ENCODE measurements at places on chromosomes 3 and 15.
A peak's percentile ranks its signal among the peaks of the same experiment; 100 is the strongest.

- no peak for DNase-seq
These were observed 5.2 kb upstream of the ATP13A3 start for GRCh38 chr3:194492001-194492400.

DNA sequence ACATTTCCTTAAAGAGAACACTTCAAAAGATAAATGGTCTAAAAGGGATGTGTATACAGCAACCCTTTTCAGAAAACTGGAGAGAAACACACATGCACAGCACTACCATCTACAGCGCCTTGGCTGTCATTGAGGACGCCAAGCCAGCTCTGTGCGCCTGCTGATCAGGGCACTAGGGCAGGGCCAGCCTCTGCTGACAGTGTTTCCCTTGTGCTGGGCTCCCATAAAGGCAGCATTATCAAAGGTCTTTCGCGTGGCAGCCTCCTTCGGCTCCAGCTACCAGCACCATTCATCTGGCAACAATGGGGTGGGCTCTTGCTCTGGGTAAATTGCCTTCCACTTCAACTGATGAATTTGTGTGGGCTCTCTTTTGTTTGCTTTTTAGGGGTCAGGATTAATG lies 53.4 kb downstream of the LDHAL6B start:
- no peak for DNase-seq

DNA sequence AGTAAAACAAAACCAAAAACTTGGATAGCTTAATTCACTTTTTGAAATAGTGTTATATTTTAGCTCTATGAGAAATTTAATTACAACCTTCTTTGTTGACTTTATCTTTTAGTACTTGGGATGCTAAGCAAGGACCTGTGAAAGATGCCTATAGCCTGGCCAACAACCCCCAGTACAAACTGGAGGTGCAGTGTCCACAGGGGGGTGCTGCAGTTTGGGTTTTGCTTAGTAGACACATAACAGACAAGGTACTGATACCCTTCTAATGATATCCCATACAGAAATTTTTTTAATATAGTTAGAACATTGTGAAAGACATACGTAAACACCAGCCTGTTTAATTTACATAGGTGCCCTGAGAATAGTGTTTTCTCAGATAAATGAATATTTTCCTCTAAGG lies 35.3 kb downstream of the CAPN7 start:
- peak; percentile 34 for DNase-seq

- no peak for DNase-seq
These were observed 30.3 kb downstream of the IL12A start for GRCh38 chr3:160018959-160019358.

DNA sequence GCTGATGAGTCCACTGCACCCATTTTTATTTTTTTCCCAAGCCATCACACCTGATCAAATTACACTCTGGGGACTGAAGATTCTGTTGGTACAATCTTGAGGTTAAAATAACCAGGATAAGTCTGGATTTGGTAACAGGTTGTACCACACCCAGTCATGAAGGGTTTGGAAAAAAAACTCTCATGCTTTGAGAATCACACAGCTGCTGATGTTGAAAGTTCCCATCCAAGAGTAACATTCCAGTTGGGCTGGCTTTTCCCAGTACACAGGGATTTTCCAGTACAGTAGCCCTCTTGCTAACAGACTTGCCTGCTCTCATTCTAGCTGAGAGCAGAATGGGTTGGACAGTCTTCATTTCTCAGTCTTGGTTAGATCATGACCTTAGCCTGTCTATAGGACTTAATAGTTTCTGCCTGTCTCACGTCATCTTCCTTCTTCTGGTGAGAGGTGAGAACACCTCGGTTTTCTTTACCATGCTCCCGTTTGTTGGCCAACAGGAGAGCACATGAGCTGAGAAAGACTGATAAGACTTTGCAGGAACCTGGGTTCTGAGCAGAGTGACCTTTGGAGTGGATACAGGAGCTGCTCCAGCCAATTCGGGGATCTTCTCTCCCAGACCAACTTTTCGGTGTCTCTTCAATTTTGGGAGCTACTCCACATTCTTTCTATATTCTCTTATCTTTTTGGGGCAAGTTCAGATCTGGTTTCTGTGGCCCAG lies 300.1 kb upstream of the LYSMD4 start:
- no peak for DNase-seq

DNA sequence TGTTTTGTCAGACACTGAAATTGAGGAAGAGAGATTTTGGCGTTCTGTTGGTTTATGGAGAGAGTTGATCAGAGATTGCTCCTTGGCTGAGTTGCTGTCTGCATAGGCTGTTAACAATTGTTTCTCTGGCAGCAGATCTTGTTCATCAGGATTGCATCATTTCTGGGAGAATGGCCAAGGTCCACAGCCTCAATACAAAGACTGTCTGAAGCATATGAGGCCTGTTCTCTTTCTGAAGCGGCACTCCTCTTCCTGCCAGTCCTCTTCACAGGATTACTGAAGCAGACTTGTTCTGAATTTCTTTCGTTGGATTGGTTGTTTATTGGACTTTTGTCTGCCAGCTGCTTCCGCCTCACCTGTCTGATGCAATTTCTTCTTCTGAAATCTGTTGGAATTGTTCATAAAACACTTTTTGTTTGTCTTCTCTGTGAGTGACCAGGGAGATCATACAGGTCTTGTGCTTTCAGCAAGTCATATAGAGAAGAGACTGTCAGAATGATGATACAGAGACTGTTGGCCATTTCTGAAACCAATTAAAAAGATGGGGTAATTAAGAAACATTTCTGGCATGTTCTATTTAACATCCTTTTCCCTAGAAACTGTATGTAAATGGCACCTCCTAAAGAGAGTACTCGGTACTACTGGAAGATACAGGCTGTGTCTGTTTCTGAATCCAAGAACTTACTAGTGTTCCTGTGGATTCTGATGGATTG lies 25.5 kb downstream of the SETD5 start:
- DNase-seq: peak; percentile 31

DNA sequence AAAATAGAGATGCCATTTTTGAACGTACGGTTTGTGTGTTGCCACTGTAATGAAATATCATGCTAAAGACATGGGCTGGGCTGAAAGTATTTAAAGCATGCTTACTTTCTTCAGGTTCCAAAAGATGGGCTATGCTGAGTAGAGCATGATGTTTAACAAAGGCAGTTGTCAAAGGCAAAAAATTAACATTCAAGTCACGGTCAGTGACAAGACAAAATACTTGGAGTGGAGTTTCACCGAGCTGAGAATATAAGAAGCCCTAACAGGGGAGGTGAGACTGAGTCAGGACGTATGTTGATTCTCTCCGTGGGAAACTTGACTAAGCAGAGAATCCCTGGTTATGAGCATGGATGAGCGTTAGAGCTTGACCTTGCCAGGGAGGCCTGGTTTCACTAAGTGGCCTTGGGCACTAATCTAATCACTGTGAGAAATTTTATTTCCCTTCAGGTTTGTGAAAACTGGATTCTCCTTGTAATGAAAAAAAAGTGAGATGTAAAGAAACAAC lies 218.2 kb upstream of the ADAMTS9 start:
- DNase-seq: no peak

- DNase-seq: no peak
These were observed 819 bp upstream of the PLXNB1 start for GRCh38 chr3:48430708-48431101.

GRCh38 chr3:40754994-40755393 lies 230.2 kb downstream of the ZNF621 start:
- DNase-seq: no peak

GRCh38 chr3:38313695-38314094 lies 31.6 kb downstream of the SLC22A14 start:
- no peak for DNase-seq

GRCh38 chr3:11632966-11633365 lies 10.7 kb downstream of the VGLL4 start:
- no peak for DNase-seq

DNA sequence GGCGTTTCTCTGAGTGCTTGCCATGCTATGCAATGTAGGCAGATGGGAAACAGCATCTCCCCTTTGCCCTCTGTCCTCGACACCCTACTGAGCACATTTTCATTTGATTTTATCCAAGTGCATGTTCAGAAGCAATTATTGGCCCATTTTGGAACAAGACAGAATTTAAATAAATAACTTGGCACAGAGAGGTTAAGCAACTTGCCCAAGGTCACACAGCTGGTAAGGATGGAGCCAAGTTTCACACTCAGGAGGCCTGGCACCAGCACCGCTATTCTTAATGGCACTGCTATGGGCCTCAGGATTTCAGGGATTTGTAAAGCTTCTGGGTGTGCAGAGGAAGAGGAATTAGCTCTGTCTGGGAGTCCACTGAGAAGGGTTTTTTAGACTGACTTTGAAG lies 2.5 kb upstream of the GRIP2 start:
- no peak for DNase-seq

DNA sequence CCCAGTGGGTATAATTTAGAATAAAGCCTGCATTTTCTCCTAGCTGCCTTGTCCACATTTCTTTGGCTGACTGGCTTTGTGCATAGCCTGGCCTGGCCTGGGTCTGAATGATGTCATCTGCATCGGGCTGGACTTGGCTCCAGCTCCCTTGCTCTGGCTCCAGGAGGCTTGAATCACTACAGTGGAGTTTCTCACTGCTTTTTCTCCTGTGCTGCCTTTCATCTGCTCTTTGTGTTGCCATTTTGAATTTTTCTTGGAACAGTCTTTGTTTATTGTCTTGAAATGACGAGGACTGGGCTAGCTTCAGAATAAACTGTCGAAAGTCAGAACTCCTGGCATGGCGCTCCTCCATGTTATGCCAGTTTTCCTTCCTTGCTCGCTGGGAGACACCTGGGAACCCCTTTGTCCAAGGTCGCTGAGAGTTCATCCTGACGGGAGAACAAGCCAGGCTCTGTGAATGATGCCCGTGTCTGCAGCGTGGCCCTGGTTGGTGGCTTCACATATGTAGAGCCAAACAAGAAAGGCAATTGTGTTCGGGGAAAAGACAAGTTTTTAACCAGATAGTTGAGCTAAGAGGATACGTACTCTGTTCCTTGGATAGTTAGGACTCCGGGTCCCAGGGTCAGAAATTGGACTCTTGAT lies 258.9 kb downstream of the PDZRN3 start:
- DNase-seq: no peak

- no peak for DNase-seq
These were observed 1.7 kb downstream of the P2RY13 start for GRCh38 chr3:151327571-151328198.

GRCh38 chr15:39586387-39587095 lies 5.7 kb downstream of the THBS1 start:
- DNase-seq: no peak

Measured in stimulated activated naive CD4-positive, alpha-beta T cell (primary cell).